ENCODE measurements at places on chromosomes 16 and 17.

DNA sequence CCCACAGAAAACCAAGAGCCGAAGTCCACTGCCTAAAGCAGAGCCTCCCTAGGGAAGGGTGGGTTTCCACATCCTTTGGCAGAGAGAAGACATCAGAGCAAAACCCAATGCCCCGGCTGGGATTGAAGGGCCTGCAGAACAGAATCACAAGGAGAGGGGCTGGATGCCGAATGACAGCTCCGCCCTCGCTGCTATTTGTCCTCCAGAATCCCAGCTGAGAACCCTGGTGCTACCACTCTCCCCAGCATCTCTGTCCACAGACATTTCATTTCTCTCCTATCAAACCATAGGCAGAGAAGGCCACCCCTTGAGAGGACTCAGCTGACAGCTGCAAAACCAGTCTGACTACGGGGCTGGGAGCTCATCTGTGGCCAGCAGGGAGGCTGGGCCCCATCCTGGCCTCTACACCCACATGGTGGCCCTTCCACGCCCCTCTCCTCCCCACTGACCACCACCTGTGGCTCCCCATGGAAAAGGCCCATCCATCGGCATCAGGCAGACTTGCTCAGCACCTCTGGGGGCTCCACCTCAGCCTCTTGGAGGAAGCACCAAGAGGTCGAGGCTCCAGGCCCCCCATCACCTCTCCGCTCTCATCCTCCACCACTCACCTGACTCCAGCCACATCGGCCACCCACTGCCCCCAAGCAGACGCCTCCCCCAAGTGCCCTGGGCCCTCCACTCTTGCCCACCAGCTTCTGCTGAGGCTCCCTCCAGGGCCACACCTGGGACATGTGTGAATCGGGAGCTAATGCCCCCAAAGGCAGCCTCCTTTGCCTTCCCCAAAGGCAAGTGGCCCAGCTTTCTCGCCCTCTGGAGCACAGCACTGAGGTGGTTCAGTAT, 288.5 kb downstream of the C16orf95 start:
- no peak for DNase-seq

DNA sequence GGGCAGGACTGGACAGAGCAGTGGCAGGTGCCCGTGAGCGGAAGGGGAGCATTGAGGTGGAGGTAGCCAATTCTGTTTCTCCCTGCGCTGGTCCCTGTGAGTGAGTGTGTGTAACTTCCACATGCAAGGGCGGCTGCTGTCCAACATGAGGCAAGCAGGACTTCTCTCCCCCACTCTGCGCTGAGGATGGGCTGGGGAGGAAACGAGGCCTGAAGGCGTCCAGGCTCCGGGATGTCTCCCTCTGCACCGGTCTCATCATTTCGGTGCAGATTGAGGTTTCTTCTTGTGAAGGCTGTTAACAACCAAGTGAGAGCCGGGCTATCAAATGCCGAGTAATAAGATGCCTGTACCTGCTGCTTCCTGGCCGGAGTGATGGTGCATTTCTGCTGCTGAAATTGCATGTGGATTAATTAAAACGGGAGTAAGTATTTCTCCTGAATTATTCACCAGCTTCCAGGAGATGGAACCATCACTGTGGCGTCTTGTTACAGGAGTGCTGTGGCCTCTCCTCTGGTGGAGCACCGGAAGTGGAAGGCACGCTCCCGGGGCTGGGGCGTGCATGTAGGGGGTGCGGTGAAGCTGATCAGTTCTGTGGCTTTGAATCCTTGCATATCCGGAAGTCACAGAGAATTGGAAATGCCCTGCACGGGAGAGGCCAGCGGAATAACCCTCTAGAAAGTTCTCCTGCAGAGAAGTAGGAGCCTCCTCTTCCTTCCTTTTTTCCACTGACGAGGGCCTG, 41.7 kb upstream of the MGAT5B start:
- DNase-seq: no peak

DNA sequence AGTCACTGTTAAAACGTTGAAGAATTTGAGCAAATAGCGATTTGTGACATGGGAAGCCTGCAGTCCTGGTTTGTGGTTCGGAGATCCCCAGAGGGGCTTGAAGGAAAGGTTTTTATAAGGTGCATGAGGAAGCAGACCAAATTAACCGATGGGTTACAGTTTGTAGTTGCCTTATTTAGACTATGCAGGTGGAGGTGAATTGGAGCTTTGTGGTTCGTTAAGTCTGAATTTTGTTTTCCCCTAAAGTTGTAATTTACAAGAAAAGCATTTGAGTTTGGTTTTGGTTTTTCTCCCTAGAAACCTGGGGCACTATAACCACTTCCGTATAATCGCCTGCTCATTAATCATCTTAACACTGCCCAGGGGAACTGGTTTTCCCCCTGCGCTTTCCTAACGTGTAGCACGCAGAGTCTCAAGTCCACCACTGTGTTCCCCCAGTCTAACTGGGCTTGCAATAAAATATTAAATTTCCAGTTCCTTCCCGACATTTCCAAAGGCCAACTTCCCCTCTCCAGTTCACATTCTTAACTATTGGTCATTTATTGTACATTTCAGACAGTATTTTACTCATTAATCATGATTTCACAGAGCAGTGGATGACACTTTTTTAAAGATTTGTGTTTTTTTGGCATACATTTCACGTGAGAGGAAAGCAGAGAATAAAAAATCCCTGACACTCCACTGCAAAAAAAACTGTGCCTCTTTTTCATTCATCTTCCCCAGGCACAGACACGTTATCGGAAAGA, 932 bp downstream of the ZNF267 start:
- peak; percentile 29 for DNase-seq

DNA sequence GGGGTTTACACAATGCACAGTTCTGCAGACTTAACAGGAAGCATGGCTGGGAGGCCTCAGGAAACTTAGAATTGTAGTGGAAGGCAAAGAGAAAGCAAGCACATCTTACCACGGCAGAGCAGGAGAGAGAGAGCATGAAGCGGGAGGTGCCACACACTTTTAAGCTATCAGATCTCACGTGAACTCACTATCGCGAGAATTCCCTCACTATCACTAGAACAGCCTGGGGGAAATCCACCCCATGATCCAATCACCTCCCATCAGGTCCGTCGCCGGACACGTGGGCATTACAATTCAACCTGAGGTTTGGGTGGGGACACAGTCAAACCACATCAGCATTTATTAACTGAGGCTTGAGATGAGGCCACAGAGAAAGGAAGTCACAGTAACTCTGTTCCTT, 326.7 kb downstream of the C16orf95 start:
- no peak for DNase-seq

GRCh38 chr16:54422569-54422978, 136.0 kb upstream of the IRX3 start:
- no peak for DNase-seq

- no peak for DNase-seq
Observed at GRCh38 chr16:8548166-8548565, 42.1 kb downstream of the TMEM114 start.

DNA sequence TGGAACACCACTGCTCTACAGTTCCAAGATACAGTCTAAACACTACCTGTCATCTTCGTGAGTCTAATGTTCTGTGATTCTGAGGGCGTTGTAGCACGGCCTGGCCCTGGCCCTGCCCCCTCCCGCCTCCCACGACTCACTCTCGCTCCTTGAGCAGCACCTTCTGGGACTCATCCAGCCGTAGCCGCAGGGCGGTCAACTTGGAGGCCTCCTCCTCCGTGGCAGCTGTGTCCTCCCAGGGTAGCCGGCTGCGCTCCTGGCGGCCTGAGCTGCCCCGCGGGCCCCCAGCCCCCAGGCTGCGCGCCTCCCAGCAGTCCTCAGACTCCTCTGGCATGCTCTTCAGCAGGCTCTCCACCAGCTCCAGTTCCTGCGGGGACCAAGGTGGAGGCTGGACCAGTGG, 10.6 kb downstream of the CCDC102A start:
- no peak for DNase-seq

Measured in AG08396 (cell line).